Endothelial cell (in vitro differentiated cells): ENCODE measurements at places on chromosomes 2 and 18. TPM values are rescaled to one million over a fixed set of nuclear protein-coding genes. Genes with fewer than 3 reads are reported as not detected.

DNA sequence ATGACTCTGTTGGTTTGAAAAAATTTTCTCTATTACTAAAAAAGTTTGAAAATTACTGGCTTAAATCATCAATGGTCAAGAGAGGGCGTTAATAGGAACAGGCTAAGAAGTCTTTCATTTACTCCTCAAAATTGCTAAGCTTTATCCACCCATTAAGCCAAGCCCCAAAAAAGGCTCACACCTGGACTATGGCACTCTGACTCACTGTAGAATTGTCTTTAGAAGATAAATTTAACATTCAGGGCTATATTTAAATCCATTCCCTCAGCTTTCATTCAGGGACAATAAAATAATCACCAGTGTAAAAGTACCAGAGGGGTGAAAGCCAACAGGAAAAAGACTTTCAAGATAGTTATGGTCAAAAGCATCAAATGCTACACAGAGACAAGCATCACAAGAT lies 80.0 kb downstream of the SESTD1 start:
- DNase-seq = no peak

DNA sequence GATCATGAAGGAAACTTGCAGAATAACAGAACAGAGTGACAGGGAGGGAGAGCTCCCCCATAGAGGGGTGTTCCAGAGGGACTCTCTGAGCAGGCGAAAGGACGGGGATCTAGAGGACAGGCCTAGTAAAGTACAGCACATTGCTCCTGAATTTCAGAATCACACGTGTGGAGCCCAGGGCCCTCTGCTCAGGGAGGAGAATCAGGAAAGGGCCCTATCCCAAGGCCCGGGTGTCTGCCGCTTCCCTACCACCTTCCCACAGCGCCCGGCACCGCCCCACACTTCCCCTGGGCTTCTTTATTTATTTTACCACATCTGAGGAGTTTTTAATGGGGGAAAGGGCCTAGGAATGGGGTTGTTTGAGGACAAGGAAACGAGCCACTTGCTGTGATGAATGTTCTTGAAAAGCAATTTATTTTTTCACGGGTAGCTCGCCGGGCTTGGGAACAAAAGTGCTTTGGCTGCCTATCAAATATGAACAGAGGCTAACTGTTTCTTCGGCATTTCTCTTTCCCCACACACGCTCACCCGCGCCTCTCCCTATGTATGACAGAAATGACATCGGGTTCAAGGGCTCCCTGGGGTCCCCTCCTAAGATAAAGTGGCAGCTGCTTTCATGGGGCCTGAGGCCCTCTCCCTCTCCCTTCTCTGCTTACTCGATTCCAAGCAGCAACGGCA lies 79.3 kb upstream of the GLI2 start:
- no peak for DNase-seq

- DNase-seq = no peak
These were observed 177.9 kb downstream of the ZNF516 start for GRCh38 chr18:76317136-76317535.

GRCh38 chr2:226137201-226137811 lies 662.3 kb downstream of the IRS1 start:
- DNase-seq = no peak

- no peak for DNase-seq
These were observed 117.3 kb upstream of the SERPINE2 start for GRCh38 chr2:224156436-224156835.

The OSBPL1A gene
- 16.4 TPM for total RNA-seq

The WBP1 gene
- total RNA-seq = 76.8 TPM

The TRABD2A gene
- 7.2 TPM for total RNA-seq
